Effector CD8-positive, alpha-beta T cell (primary cell): ENCODE measurements at places on chromosomes 7 and 10.

- no peak for DNase-seq
Observed at GRCh38 chr7:155164316-155164715, 94.2 kb downstream of the HTR5A start.

DNA sequence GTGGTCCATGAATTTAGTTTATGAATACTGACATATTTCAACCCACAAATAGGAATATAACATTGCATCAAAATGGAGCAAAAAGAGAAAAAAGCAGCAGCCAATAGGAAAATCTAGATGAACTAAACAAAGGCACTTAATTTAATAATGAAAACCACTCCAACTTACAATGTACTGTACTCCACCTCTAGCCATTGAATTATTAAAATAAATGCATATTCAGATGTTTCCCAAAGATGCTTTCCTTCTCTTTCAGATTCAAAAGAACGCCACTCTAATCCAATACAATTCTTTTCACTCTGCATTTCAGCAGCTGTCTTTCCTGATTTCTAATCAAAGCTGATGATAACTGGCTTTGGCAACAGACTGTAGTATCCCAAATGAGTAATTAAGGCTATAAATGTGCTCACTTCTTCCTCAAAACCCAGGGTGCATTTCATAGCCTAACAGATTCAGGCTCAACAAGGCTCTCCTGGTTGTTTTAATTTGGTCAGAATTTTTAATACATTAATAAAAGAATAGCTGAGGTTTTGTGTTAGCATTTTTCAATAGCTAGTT is 577.1 kb downstream of the PARD3 start:
- no peak for DNase-seq

DNA sequence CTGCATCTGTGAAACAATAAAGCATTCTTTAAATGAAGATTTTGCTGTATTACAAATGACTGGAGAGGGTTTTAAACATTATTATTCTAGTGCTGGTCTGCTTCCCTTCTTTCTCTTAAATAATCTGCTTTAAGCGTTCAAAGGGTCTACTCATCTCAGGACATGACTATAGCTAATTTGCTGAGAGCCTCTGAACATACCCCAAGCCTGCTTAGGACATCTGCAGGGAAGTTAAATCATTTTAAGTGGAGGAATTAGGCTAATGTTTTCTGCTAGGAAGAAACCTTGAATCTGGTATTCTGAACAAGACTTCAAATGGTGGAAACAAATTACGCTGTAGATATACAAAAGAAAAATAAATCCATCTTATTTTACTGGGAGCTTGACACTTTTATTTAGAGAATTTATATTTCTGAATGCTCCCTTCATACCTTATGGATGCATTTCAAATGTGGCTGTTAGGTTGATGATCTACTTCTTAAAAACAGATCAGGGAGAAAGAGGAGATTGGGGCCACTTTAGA is 124.4 kb upstream of the ITGB1 start:
- DNase-seq, result no peak

DNA sequence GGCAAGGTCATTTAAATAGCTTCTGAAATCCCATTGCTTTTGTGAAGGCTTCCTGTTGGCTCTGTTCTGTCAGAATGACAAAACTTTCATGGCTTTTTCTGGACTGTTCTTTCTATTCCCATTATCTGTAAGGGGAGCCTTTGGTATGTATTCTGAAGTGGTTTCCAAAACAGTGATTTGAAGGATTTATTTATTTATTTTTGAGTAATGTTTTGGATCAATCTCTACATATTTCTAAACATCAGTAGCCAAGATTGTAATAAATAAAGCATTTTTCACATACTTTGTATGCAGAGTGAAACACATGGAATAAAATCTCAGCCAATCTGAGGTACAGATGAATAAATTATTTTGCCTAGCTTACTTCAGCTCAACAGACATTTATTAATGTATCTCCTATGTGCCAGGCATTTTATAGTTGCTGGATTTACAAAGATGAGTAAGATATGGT is 121.1 kb downstream of the BBS9 start:
- no peak for DNase-seq

- DNase-seq, result no peak
Observed at GRCh38 chr10:20515654-20516053, 381.5 kb downstream of the NEBL start.

GRCh38 chr10:114065049-114065435 is 21.4 kb downstream of the ADRB1 start:
- DNase-seq, result no peak

DNA sequence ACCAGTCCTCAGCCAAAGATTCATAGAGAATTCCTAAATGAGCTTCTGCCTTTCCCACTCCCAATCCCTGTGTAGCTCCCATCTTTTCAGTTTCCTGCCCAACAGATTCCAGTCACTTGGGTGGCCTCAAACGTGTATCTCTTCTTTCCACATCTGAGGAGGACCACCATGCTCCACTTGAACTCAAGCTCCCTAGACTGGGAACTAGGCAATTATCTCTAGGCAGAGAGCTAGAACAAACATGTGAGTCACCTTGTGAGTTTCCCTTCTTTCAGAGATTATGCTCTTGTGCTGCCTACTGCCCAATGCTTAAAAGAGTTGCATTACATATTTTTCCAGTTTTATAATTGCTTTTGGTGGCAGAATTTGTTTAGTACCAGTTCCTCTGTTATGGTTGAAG is 178.0 kb downstream of the MDFIC start:
- no peak for DNase-seq

DNA sequence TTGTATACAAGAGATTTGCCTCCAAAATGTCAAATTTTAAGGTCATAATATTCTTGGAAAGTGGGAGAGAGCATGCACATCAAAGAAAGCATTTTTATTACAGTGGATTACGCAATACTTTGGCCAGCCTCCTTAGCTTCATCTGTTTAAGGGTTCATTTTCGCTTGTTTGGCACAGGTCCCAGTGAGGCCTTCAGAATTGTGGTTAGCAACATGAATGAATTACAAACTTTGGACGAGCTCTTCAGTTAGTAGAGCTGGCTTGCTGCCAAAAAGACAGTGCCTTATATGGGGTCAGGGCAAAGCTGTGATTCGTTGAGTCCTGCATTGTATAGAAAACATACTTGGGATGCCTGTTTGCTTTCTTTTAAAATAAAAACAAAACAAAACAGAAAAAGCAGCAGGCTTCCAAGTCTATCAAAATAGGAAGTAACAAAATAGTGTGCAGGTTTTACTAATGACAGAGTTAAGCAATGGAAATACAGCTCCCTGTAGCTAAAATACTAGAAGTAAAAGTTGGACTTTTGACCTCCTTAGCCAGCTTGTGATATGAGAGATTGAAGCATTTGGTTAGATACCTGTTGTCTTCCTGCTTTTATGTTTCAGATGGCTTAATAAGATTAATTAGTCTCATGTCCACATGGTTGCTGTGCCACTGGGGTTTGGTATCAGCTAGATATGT is 190.8 kb downstream of the MLLT10 start:
- no peak for DNase-seq

GRCh38 chr10:14653271-14654161 is 121.2 kb downstream of the FAM107B start:
- DNase-seq, result no peak

DNA sequence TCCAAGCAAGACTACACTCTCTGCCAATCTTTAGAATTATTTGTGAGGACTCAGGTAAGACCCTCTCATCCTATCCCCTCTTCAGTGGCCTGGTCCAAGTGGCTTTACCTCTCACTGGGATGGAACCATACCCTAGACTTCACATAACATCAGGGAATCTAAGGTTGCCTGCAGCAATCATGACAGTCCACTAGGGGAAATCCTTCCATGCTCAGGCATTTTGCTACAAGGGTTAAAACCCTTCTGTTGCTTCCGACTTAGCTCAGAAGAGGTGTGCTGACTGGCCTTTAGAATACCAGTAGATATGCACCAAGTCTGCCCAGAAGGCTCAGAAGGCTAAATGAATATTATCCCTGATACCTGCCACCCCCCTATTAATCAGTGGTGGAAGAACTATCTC is 24.9 kb upstream of the NPS start:
- DNase-seq, result no peak

DNA sequence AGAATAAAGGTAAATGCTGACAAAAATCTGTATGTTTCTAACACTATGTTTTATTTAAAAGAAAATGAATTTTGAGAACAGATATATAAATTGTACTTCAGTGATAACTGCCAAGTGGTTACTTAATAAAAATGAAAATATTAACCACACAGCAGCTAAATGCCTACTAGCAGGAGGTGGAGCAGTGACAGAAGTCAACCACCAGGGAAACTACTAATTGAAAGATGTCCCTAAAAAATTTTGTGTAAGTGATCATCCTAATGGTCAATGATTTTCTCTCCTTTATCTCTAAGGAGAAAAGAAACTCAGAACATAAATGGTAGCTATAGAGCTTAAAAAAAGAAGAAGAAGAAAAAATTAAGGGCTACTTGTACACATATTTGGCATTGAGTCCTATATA is 22.9 kb downstream of the WNT16 start:
- no peak for DNase-seq

- no peak for DNase-seq
Observed at GRCh38 chr7:25408012-25408687, 179.9 kb upstream of the NPVF start.

DNA sequence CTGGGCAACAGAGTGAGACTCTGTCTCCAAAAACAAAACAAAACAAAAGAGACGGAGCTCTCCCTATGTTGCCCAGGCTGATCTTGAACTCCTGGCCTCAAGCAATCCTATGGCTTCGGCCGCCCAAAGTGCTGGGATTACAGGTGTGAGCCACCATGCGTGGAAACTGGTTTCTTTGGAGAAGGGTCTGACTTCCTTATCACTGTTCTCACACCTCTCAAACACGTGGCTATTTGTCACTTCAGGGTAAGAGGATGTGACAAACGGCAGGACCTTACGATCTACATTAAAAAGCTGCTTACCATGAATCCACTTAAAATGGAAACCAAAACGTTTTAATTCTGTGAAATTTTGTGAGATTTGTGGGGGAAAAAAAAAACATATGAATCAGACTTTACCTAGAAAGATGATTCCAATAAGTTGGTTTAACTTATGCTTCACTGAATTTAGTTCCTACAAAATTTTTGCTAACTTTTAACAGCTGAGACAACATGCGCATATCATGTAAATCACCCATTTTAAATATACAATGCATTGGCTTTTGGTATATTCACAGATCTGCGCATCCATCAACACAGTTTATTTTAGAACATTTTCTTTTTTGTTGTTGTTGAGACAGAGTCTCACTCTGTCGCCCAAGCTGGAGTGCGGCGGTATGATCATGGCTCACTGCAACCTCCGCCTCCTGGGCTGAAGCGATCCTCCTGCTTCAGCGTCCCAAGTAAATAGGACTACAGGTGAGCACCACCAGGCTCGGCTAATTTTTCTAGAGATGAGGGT is 18.7 kb upstream of the FOXK1 start:
- no peak for DNase-seq

GRCh38 chr7:150716368-150716767 is at the start of gene GIMAP1:
GIMAP1 (plus strand) TSS chr7:150716613; CDS start chr7:150719048, 2,435 bp downstream.
- no peak for DNase-seq

GRCh38 chr10:86206240-86206579 is 160.4 kb downstream of the GRID1 start:
- DNase-seq, result no peak

DNA sequence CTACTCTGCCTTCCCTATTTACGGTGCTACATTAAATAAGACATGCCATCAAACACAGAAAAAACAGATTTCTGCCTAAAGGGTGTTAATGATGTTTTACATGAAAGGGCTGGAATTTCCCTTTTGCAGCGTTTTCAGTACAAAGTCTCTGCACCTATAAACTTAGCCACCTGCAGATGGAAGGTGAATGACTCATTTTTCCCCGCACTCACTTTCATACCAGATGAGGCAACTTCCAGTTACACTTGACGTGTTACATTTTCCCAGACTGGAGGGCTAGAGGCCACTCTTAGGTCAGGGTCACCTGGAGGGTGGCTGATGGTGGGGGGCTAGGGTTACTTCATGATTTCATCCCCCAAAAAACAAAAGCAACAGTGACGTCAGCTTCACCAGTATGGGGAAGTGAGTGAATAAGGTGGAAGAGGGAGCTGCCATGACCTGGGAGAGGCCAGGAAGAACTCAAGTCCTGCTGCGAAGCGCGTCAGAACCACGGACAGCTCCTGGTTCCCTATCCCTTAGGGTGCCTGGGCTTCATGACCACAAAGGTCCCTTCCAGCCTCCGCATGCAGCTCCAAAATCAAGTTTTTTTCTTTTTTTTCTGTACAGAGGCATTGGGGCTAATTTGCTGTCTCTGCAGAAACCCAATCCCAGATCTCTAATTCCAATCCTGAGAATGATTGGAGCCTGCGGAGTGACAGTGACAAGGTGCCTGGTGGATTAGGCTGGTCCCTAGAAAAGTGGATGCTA is 94.0 kb downstream of the ADARB2 start:
- no peak for DNase-seq

GRCh38 chr7:106346678-106347217 is 62.0 kb upstream of the NAMPT start:
- DNase-seq, result no peak

DNA sequence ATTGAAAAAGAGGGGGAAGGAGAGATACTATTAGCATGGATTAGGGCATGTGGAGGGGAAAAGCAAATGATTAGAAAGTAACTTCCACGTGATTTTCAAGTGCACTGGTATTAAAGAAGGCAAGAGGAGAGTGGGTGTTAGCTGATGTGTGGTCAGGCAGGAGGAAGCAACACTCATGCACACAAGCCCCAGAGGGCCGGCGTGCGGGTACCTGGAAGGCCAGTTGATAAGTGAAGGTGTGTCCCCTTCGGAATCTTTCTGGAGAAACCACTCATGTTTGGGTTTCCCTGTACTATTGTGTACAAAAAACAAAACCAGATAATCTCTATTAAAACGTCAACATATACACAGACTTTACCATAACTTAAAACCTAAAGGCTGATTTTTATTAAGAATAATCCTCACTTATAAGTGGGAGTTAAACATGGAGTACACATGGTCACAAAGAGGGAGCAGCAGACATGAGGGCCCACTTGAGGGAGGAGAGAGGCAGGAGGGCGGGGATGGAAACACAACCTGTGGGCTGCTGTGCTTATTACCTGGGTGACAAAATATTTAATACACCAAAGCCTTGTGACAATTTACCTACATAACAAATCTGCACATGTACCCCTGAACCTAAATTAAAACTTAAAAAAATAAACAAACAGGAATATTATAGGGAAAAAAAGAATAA is 98.9 kb downstream of the SVIL start:
- no peak for DNase-seq

- no peak for DNase-seq
Observed at GRCh38 chr10:65501259-65501658, 1424.6 kb upstream of the LRRTM3 start.

- no peak for DNase-seq
Observed at GRCh38 chr7:19094598-19095352, 22.7 kb downstream of the TWIST1 start.

GRCh38 chr7:150610233-150610632 is 22.0 kb downstream of the GIMAP6 start:
- no peak for DNase-seq

GRCh38 chr7:117470777-117471176 is 9.0 kb upstream of the CFTR start:
- no peak for DNase-seq
